ENCODE measurements at places on chromosomes 11 and 22.

GRCh38 chr11:69131644-69132300 is 24.0 kb upstream of the SMIM38 start:
- peak; percentile 91 for DNase-seq

DNA sequence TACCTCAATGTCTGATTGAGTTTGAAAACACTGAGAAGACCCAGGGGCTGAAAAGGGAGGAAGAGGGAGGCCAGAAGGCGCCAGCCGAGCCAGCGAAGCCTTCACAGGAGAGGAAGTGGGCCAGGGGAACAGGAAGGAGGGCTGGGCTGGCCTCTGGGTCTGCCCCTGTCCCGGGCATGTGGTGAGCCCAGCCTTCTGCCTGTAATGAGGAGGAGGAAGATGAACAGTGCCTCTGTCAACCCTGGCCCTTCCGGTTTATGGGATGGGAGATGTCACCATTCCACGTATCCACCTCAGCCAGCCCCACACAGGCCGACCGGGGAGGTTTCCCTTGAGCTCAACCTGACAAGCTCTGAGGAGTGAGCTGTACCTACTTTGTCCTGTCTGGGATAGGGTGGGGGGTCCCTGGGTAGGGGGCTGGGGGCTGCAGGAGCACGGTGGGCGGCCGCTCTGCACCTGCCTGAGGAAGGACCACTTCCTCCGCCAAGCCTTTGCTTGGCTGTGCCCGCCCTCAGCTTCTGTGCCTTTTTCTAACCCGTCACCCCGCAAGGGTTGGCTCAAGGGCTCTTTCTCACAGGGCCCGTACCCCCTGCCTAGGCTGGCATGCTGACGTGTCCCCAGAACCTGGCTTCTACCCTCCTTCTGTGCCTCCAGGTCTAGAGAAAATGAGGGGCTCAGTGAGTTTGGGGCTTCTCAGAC is 2.0 kb downstream of the PARVG start:
- DNase-seq: no peak

DNA sequence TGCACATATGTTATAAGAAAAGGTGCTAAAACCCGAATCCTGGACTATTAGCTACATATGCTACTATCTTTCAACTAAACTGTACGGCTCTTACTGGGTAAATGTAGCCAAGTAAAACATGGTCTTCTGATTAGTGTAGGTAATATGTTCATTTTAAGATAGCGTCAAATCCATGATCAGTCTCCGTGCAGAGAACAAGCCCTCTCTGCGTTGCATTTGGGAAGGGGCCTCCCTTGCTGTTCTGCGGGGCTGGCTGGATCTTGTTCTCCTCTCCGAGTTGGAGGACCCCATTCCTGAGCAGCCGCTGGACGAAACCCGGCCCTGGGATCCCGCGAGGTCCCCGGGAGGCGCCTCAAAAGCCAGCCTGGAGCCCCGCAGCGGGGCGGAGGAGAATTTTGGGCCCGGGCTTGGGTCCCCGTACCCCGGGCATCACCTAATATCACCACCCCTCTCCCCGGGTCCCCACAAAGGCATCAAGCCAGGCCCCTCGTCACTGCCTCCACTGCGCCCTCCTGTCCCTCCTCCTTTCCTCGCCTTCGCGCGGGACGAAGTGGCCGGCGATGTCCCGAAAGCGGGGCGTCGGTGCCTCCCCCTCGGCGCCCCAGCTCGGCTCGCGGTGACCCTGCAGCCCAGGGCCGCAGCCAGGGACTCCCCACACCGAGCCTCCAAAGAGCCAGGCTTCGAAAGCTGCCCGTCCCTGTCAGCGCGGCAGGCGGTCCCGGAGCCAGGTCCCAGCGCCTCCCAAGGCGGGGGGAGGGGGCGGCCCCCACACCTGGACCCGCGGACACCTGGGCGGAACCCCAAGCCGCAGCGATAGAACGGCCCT is 54.5 kb upstream of the FBXO3 start:
- peak; percentile 41 for DNase-seq

GRCh38 chr11:110160016-110160415 is 66.8 kb downstream of the ZC3H12C start:
- no peak for DNase-seq

DNA sequence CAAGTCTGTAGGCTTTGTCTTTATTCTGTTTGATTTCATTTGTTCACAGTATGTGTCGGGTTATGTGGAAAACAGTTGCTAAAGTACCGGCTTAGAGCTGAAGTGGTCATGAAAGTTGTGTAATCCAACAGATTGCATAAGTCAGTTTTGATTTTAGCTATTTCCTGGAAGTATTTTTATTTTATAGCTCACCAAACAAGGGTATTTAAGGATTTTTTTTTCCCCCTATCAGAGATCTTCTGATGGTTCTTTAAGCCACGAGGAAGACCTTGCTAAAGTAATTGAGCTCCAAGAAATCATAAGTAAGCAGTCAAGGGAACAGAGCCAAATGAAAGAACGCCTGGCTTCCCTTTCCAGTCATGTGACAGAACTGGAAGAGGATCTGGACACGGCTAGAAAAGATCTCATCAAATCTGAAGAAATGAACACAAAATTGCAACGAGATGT is 55.9 kb downstream of the PPFIA1 start:
- peak; percentile 70 for DNase-seq

- peak; percentile 20 for DNase-seq
Observed at GRCh38 chr11:47917599-47918369, 62.6 kb upstream of the PTPRJ start.

GRCh38 chr11:17378655-17379054 is 9.8 kb downstream of the KCNJ11 start:
- DNase-seq: no peak

DNA sequence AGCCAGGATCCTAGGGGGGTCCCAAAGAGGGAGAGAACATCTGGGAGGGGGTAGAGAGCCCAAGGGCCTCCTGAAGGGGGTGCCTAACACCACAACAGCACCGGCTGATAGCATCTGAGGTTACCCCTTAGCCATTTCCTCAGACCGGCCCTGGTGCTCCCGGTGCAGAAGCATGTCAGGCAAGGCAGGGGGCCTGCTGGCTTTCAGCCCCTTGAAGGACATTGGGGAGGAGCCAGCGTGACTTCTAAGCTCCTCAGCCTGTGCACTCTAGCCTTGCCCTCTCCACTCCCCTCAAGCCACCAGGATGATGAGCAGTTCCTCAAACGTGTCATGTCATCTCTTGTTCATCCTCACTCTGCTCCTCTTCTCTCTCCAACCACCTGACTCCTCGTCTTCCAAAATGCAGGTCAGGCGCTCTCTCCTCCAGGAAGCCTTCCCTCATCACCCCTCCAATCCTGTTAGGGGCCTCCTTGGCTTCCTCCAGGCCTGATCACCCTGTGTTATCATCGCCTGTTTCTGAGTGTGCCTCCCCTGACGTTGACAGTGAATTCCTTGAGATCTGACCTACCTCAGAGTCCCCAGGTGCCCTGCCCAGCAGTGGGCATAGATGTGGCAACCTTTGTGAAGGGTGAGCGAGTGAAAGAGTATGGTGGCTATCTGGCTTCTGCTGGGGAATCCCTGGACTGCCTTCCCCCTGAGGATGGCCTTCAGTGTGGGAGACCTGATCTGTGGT is 6.1 kb downstream of the P2RY2 start:
- DNase-seq: no peak

- DNase-seq: peak; percentile 90
Observed at GRCh38 chr11:12008790-12009616, 577 bp upstream of the DKK3 start.

GRCh38 chr11:108870373-108871020 is 205.6 kb downstream of the DDX10 start:
- peak; percentile 49 for DNase-seq

DNA sequence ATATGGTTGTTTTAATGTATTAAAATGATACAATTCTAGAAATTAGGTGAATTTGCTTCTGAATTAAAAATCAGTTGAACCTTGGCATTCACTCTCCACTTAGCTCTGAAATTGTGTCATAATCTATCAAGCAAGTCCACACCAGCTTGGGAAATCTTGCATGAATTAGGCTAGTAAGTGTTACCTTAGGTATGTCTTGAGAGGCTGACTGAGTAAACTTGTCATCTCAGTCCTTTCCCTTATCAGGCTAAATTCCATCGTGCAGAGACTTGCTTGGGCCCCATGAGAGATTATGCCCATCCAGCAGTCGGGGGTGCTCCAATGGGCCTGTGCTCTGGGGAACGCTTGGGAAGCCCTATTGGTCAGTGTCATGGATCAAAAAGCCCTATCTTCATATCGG is 33.9 kb upstream of the ST14 start:
- no peak for DNase-seq

DNA sequence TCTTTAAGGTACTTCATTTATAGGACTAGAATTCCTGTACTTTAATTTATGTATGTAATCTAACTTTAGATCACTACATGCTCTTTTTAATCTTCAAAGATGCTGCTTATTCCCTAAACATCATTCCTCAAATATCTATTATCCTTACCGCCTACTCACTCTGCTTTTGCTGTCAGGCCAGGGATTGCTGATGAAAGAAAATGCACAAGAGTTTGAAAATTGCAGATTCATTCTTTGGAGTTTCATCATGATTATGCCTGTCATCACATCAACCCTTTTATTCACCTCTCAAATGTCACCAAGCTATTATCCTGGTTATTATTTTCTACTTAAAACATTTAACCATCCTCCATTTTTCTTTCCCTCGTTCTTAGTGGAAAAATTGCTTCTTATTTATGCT is 802.7 kb downstream of the METTL15 start:
- no peak for DNase-seq

DNA sequence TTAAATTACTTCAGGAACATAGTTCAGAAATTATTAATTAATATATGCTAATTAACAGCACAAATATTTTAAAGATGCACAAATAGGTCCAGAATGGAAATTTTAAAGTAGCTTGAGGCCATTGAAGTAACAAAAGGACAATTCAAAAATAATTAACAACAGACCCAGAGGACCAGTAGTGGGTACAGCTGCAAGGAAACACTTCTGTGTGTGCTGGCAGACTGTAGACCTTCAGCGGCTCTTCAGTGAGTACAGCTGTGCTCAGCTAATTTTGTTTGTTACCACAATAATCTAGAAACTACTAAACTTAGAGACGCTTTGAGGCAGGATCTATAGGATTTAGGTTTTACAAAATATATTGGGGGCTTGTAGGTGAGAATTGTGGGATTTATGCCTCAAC is 103.8 kb downstream of the GRIA4 start:
- DNase-seq: no peak

DNA sequence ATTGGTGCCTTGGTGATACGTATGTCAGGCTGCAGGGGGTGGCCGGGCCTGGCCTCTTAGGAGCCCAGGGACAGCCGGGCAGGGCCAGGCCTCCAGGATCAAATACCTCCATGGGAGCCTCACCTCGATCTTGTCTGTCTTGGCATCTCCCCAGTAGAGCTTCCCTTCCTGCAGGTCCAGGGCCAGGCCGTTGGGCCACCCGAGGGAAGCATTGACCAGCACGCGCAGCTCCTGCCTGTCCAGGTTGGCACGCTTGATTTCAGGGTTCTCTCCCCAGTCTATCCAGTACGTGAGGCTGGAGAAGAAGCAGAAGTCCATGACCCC is 137.7 kb downstream of the CRYBB2 start:
- no peak for DNase-seq

DNA sequence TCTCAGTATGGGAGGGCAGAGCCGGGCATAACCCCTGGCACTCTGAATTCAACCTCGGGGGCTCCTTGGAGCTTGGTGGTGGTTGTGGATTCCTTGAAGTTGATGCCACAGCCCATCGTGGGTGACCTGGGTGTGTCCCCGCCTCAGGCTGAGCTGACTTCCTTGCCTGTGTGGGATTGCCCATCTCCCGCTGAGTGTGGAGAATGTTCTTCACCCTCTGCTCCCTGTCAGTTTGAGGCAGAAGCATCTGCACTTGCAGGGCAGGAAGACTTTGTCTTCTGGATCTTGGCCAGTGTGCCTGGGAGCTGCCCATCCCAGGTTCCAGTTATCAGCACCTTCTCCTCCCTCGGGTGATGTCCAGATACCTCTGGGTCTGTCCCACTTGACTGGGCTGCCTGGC is 25.3 kb downstream of the CD82 start:
- DNase-seq: no peak

DNA sequence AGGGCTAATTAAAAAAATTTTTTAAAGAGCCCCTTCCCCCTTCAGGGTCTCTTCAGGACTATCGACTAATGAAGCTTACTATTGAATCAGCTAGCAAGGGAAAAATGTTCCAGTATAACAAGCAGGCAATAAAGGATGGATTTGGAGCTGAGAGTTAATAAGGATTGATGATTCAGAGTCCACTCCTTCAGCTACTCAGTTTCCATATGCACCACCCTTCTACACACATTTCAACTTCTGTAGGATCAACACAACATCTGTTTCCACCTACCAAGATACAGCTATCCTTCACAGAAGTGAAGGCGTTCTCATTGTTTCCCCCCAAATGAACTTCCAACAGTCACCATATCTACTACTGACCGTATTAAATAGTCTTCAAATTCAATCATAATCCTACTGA is 6.6 kb upstream of the ALKBH3 start:
- DNase-seq: no peak

DNA sequence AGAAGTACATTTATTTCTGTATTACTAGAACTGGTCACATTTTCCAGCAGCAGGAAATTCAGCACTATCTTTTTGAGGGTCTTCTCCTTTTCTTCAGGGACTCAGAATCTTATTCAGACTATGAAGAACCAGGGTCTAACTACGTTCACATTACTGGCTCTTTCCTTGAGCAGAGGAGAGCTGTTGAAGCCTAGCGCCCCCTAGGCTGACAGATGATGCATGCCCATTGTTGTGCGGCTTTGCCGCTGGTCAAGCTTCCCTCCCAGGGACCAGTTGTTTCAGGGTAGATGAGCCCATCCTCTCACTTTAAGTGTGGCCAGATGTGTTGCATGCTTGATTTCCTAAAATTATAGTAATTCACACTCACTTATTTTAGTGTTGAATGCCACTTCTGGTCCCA is 168.2 kb upstream of the PDGFD start:
- DNase-seq: no peak

GRCh38 chr22:47201186-47201995 is 438.9 kb downstream of the TBC1D22A start:
- no peak for DNase-seq

GRCh38 chr22:46083383-46084350 is 66.7 kb upstream of the PPARA start:
- no peak for DNase-seq

GRCh38 chr11:74070723-74071492 is 62.0 kb upstream of the UCP3 start:
- DNase-seq: no peak

DNA sequence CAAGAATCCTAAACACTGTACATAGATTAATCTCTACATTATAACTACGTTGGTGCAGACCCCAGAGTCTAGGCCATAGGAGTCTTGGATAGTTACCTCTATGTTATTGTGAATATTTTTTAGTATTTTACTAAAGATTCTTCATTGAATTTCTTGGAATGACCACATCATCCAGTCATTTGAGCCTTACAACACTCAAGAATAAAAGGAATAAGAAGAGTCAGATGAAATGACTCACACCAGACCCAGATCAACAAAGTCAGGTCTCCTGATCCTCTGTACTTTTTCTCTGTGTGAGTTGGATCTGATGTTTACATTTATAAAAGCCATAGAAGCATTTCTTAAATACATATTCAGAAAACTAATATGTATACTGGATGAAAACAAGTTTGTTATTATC is 179.2 kb upstream of the ARHGAP20 start:
- peak; percentile 60 for DNase-seq
